ENCODE measurements at places on chromosomes 11 and 22.
A peak's percentile ranks its signal among the peaks of the same experiment; 100 is the strongest.

GRCh38 chr11:11208994-11209393, 144.1 kb downstream of the CSNK2A3 start:
- DNase-seq = no peak

DNA sequence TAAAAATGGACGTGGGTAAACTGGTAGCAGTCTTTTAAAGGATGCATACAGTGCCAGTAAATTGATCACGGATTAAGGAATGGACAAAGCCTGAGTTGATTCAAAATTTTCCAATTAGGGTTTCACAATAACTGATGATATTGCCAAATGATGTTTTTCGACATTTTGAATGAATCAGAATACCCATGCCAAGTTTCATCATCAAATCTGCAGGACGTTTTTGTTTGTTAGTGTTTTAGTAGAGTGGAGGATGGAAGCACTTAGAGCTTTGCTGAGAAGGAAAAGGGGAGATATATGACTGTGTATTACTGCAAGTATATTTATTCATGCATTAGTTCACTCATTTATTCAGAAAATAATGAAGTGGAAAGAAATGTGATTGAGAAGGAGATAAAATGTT, 78.3 kb downstream of the SLC17A6 start:
- no peak for DNase-seq

DNA sequence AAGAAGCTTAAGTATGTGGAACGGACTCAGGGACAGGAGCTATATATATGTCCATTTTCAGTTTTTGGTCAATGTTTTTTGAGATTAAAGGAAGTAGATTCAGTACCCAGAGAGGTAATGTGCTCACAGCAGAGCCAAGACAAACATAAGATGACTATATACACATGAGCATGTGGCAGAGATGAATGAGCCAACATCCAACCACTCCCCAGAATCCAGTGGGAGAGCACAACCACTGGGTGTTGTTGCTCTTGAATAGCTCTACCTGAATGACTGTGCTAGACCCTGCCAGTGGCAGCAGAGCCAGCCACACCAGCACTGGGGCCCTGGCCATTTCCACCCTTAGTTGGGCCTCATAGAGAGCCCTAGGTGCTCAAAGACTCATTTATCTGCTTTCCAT, 10.7 kb upstream of the SYTL2 start:
- peak; percentile 73 for DNase-seq

DNA sequence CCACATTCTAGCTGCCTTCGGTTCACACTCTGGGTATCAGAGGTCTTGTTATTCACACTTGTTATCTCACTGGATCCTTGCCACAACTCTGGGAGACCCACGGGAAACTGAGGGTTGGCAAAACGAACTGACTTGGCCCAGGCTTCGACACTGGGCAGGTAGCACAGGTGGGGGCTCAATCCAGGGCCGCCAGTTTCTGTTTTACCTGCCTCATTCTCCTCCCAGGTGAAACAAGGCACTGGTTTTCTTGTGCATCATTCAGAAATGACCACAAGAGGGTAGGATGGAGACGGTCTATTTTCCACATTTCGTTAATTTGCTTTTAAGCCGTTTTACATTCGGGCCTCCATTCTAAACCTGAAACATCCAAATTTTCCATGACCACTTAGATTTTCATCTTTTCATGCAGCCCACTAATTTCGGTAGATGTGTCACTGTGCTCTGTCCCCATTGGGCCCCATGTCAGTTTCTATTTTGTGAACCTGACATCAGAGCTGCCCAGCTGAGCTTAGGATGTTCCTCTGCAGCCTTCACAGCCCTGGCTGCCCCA, 108.1 kb downstream of the KIAA1671 start:
- no peak for DNase-seq

- DNase-seq = peak; percentile 76
These were observed 489.3 kb downstream of the NTM start for GRCh38 chr11:131859538-131860210.

DNA sequence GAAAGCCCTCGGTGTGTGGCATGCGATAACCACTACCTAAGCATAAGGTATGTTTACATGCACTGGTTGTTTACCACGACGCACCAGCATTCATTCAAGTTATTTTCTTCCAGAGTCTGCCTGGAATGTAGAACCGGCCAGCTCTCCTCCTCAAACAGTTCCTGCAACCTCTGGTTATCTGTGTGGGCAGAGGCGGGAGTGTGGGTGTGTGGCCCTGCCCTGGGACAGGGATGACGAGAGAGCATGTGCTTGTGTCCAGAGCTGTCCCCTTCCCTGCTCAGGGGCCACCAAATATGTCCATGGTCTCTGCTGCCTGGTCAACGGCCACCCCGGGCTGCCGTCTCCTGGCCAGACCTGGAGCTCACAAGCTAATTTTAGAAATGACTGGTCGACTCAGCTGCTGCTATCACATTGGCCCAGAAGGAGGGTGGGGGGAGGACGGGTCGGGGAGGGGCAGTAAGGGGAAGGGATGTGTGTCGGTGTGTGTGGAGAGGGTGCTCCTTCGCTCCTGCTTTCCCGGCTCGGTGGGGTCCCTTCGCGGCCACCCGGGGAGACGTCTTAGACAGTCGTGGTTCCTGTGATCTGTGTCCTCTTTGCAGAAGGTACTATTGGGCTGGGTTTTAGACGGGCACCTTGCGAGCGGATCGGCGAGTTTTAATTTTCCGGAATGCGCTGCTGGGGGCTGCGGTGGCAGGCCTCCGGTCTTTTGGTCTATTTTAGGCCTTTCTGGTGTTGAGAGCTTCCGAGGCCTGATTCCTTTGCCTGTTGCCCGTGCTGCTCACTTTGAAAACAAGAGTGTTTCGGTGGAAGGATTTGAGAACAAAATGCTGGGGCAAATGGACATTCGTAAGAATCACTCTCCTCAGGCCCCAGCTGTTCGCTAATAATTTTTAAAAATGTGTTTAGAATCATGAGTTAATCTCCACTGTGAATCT, at the start of gene MYO18B:
TSS of gene MYO18B (plus strand) at position 497 of the 935 bp plus-strand sequence. CDS start 18,905 bp downstream, outside the sequence.
- DNase-seq = peak; percentile 23

DNA sequence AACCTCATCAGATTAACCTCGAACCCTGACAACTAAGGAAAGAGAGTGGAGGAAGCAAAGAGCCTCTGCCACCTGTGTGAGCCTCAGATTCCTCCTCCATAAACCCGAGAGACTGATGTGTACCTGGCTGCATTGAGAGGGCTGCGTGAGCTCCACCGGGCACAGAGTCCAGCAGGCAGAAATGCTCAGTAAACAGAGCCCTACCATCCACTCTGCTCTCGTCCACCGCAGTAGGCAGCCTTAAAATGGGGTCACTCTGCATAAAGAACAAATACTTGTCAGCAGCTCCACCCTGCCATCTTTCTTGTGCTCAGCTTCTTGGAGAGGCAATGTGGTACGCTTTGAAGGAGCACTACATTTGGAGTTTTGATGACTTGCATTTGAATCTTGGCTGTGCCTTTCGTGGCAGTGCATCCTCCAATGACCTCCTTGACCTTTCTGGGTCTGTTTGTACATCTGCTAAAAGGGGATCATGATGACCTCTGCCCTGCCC, 43.0 kb upstream of the CD5 start:
- no peak for DNase-seq

DNA sequence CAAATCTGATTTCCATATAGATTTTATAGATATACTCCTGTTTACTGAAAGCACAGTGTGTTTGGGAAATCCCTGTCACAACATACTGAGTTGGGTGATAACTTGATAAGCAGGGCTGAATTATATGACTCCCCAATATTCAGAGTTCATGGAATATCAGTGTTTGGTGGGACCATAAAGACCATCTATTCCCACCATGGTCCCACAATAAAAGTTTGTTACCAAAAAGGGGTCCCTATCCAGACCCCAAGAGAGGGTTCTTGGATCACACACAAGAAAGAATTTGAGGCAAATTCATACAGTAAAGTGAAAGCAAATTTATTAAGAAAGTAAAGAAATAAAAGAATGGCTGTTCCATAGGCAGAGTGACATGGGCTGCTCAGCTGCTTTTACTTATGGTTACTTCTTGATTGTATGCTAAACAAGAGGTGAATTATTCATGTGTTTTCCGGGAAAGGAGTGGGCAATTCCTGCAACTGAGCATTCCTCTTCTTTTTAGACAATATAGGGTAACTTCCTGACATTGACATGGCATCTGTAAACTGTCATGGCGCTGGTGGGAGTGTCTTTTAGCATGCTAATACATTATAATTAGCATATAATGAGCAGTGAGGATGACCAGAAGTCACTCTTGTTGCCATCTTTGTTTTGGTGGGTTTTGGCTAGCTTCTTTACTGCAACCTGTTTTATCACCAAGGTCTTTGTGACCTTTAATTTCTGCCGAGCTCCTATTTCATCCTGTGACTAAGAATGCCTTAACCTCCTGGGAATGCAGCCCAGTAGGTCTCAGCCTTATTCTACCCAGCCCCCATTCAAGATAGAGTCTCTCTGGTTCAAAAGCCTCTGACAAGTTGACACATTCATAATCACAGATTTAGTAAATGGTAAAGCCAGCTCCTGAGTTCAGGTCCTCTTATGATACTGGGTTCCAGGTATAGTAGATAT, 240.6 kb upstream of the PDGFD start:
- no peak for DNase-seq

DNA sequence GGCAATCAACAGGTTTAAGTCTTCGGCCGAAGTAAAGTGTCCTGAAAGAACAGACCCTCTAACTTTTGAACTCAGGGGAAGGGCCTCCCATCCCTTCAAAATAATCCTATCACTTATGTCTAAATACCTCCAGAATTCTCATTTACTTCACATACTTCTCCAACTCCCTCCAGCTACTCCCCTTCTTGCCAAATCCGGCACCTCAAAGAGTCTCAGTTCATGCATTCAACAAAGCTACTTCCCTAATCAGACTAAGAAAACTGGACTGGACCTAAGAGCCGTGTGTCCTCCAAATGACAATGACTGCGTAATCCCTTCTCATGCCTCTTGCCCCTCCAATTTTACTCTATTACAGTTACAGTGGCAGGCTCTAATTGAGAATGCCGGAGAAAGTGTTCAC, 1.3 kb downstream of the DDB1 start:
- no peak for DNase-seq

DNA sequence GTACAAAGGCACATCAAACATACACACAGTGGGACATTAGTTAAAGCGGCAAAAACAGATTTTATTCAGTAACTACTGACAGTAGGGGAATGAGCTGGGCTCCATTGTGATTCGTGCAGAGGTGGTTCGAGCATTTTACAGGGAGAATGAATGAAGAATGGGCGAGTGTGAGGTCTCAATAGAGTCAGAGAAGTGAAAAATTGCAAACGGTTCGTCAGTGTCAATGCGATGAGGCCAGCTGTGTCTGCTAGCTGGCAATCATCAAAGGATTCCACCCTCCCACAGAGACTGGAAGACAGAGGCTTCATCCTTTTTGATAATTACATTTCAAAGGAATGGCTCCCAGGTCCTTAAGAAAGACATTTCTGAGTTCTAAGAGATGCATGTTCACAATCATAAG, 17.4 kb downstream of the OR4D9 start:
- DNase-seq = no peak

- no peak for DNase-seq
These were observed 70.8 kb upstream of the PITPNB start for GRCh38 chr22:27989758-27990450.

DNA sequence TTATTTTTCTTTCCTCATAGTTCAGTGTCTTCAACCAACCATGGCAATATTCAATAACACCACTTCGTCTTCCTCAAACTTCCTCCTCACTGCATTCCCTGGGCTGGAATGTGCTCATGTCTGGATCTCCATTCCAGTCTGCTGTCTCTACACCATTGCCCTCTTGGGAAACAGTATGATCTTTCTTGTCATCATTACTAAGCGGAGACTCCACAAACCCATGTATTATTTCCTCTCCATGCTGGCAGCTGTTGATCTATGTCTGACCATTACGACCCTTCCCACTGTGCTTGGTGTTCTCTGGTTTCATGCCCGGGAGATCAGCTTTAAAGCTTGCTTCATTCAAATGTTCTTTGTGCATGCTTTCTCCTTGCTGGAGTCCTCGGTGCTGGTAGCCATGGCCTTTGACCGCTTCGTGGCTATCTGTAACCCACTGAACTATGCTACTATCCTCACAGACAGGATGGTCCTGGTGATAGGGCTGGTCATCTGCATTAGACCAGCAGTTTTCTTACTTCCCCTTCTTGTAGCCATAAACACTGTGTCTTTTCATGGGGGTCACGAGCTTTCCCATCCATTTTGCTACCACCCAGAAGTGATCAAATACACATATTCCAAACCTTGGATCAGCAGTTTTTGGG, at the start of gene OR51T1:
TSS of gene OR51T1 (plus strand) at position 41 of the 641 bp plus-strand sequence. CDS start at position 41, 0 bp downstream.
- peak; percentile 20 for DNase-seq

GRCh38 chr22:35021161-35021560, 44.8 kb upstream of the ISX start:
- no peak for DNase-seq

GRCh38 chr11:116730601-116731000, 42.2 kb downstream of the BUD13 start:
- no peak for DNase-seq

DNA sequence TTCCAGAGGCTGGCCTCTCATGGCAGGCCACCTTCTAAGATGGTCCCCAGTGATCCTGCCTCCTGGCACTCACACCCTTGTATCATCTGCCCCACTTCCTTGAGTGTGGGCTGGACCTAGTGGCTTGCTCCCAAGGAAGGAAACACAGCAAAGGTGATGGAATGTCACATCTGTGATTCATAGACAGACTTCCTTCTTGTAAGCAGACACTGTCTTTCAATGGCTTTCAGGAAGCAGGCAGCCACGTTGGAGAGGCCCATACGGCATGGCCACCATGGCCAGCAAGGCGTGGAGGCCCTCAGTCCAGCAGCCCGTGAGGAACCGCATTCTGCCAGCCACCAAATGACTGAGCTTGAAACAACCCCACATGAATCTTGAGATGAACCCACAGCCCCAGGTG, 11.3 kb downstream of the LMO1 start:
- no peak for DNase-seq

GRCh38 chr11:97364047-97364446, 974.2 kb downstream of the JRKL start:
- DNase-seq = peak; percentile 49

DNA sequence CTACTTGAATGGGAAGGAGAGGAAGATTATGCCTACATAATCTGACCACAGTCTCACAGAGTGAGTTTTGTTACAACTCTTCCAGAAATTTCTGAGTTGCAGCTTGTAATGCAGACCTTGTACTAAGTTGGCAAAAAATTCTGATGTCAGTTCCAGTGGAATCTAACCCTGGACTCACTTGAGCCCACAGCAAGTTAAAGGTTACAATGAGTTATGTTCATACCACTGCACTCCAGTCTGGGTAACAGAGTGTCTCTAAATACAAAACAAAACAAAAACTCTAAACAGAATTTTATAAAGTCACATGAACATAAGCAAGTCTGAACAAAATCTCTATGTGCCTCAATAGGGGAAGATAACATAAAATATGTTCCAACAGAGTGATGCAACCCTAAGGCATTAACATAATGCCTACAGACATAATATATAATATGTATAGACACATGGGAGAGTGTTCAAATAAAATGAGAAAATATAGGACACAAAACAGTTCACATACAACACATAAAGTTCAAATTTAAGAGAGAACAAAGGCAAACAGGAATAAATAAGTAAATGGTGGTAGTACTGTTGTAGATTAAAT, 1.1 kb downstream of the GLYAT start:
- DNase-seq = peak; percentile 8
